Stimulated activated CD4-positive, alpha-beta T cell treated with anti-CD3 and anti-CD28 coated beads, Interleukin-1b, Interleukin-23, amount 100 ng/mL, for 4 hours (primary cell): ENCODE measurements at places on chromosomes 7 and 10.

GRCh38 chr10:69768386-69768785, 33.3 kb upstream of the COL13A1 start:
- no peak for DNase-seq

- no peak for DNase-seq
These were observed 40.9 kb downstream of the NUDCD3 start for GRCh38 chr7:44449584-44449928.

- no peak for DNase-seq
These were observed 298.5 kb downstream of the KLF6 start for GRCh38 chr10:3486346-3487065.

GRCh38 chr7:122143376-122143750, 686 bp downstream of the AASS start:
- no peak for DNase-seq

DNA sequence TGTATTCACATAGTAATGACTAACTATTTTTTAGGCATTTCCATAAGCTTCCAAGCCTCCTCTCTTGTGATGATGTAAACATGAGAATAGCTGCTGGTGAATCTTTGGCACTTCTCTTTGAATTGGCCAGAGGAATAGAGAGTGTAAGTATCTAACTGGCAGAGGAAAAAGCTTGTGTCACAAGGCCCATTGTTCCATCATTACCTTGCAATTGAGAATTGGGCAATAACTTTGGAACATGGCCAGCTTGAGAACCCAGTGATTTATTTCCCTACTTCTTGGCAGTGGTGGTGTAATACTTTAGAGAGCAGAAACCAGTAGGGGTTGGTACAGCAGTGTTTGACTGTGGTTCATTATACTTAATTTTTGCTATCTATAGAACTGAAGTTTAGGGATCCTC, 12.0 kb downstream of the IFRD1 start:
- DNase-seq = no peak

GRCh38 chr10:131436458-131436857, 124.9 kb upstream of the TCERG1L start:
- no peak for DNase-seq

GRCh38 chr7:134691546-134692343, 45.1 kb downstream of the BPGM start:
- no peak for DNase-seq

- no peak for DNase-seq
These were observed 11.7 kb upstream of the CALML3 start for GRCh38 chr10:5512881-5513612.

GRCh38 chr10:108204528-108205305, 1040.2 kb upstream of the SORCS1 start:
- DNase-seq = no peak

DNA sequence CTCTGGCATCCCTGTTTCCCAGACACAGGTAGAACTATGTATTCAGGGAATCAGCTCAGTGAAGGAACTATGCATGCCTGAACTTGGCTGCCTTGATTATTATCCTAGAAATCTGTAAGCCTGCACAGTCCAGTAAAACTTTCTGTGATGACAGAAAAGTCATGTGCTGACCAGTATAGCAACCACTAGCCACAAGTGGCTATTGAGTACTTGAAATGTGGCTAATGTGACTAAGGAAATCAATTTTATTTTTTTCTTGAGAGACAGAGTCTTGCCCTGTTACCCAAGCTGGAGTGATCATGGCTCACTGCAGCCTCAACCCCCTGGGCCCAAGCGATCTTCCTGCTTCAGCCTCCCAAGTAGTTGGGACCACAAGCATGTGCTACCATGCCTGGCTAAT, 3.5 kb downstream of the EXOSC1 start:
- DNase-seq = no peak

DNA sequence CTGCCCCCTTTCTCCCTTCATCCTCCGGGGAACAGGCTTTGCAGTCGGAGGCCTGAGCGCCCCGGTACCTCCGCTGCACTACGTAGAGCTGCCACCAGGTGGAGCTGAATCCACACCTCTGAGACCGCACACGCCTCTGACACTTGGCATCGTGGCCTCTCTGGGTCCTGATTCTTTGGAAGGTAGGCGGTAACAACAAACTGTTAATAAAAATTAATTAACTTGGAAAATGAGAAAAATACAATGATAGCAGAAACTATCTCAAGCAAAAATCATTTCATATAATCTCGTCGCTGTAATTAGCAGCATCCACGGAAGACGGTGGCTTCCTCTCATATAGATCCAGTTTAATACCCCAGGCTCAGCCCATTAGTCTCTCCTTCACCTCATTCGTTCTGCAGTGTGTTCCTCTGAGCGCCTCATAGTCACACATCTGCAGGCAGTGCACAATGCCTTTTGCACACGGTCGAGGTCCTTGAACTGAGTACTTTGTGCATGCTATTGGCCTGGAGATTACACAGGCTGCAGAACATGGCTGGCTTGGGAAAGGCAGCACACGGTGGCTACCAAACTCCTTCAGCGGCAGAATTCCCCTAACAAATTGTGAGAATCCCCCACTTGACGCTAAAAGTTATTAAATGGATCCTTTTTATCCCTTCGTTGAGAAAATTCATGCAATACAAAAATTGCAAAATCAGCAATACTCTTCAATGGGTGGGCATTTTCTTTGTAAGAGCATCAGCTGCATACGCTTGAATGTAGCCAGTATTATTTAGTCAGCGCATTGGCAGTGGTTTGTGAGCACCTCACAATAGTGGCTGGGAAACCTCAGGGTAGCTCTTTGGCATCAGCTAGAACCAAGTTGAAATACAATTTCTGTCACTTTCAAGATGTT, 18.7 kb downstream of the OR9A2 start:
- peak; percentile 81 for DNase-seq

DNA sequence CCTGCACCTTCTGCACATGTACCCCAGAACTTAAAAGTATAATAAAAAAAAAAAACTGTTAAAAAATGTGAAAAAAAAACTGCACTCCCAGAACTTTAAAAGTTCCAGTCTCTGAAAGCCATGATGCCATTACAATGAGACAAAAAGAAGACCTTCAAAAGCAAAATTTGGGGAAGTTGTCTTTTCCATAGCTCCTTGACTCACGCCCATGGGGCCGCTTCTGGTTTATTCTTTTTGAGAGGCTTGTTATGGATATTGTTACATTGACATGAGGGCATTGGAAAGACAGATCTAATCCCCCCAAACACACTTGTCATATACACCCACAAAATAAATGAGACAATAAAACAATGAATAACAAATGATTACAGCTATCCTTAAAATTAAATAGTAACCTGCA, 798 bp downstream of the BLNK start:
- no peak for DNase-seq

- DNase-seq = no peak
These were observed 21.7 kb upstream of the NOM1 start for GRCh38 chr7:156927571-156928405.

DNA sequence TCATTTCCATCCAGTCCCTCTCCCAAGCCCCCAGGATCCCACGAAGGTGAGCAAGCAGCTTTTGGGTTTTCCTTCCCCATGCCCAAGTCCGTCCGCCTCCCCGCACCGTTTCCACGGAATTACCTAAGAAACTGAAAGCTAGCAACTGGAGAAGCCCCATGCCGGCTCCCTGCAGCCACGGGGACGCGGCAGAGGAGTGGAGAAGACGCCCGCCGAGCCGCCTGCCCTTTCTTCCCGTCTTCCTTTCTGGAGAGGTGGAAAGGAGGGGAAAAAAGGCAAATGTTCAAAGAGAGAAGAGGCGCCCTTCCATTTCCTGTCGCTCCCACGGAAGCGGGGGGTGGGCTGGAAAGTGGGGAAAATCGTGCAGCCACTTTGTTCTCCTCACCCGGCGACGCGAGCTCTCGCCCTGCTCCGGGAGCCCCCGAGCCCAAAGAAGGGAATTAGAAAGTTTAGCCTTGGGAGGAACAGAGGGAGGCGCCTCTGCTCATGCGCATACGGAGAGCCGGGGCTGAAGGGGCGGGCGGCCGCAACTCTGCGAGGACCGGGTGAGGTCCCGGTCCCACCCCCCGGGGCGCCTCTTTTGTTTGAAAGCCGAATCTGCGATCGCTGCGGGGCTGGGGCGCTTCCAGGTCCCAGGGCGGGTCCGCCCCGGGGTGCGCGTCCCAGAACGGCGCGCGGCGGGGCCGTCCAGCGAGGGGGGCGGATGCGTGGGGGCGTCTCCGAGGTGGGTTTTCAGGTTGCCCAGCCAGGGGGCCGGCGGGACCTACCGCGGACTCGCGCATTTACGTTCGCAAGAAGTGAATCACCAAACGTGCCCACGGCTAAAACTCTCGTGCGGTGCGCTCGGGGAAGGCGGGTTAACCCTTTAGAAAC, at the start of gene LAMB1:
LAMB1 (minus strand) TSS at position 436 of the 873 bp plus-strand sequence; CDS start at position 160, 276 bp downstream.
- DNase-seq = no peak

DNA sequence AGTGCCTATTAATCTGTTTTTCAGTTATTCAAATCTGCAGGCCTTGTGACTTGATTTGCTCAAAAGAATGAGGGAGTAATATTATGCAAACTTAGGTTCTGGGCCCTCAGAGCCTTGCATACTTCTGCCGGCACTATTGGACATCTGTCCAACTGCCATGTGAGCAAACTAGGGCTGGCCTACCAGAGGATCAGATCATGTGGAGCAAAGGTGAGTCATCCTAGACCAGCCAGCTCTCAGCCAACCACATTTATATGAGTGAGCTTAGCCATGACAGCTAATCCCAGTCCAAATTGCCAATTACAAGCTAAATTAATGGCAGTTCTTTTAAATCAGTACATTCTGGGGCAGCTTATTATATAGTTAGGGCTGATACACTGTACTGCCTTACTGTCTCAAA, 69.6 kb downstream of the SDHAF3 start:
- no peak for DNase-seq

GRCh38 chr7:3754493-3755341, 453.7 kb downstream of the SDK1 start:
- no peak for DNase-seq

GRCh38 chr7:155961241-155962190, 149.3 kb upstream of the SHH start:
- DNase-seq = peak; percentile 18

- DNase-seq = no peak
These were observed 453.5 kb downstream of the AUTS2 start for GRCh38 chr7:70051726-70052125.

DNA sequence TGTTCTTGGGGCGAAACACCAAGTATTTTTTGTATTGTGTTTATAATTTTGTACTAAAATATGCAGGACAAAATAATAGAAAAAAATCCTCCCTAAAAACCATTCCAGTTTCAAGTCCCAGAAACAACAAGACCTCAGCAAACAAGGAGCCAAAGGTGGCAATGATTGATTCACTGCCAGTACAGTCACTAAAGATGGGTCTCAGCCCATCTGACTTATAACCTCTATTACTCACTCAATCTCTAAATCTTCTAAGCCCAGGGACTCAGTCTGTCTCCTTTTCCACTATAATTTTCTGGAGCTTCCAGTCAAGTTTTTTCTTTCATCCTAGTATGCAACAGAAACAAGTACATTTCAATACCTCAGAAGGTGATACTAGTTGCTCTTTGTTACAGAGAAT, 33.3 kb downstream of the SNX13 start:
- no peak for DNase-seq

- DNase-seq = no peak
These were observed 475.2 kb downstream of the TCERG1L start for GRCh38 chr10:130836344-130836743.

GRCh38 chr7:105284014-105284413, 104.7 kb downstream of the SRPK2 start:
- DNase-seq = no peak

DNA sequence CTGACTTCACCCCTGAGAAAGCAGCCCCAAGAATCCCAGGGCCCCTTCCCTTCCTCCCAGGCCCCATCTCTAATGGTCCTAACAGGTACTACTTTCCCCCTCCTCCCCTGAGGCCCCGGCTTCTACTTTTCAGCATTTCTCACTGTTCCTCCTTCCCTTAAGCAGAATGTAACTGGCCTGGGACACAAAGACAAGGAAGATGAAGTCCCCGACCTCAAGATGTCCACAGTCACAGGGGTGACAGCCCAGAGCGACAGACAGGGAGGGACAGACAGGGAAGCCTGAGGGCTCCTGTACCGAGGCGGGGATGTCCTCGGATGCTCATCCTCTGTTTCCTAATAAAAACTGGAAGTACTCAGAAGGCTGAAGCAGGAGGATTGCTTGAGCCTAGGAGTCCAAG, 11.6 kb downstream of the AOC1 start:
- no peak for DNase-seq

DNA sequence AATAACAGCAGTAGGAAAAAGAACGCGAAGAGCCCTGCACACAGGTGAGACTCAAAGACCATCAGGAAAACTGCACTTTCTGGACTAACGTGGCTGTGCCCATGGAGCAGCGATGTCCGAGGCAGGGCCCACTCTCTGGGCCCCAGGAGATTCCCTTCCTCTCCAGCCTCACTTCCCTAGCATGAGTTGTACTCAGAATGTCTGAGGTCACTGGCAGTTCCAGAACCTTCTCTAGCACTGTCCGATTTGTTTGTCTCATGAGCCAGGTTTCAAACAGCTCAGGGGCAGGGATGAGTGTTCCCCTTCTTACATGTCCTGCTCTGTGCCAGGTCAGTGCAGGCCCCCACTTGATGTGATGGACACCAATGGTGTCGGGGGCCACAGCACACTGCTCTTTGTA, 484.2 kb downstream of the PTPRN2 start:
- no peak for DNase-seq

- DNase-seq = no peak
These were observed 50.3 kb upstream of the ST8SIA6 start for GRCh38 chr10:17504547-17505245.
